ENCODE measurements at places on chromosomes 4 and X.

DNA sequence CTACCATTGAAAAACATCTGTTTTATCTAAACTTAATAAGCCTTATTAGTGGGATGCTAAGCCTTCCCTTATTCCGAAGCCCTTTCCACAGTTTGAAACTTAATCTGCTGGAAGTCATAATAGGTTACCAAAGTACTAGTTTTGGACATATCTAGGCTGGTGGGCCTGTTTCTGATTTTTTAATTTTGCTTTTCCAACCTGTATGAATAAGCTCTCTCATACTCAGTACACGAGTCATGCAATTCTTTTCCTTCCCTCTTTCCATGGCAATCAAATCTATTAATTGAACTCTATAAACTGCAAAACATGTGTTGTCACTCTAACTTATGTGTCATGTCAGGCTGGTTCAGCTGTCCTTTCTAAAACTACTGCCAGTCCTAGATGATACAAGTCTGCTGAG lies 91.0 kb downstream of the AMMECR1 start:
- no peak for DNase-seq

DNA sequence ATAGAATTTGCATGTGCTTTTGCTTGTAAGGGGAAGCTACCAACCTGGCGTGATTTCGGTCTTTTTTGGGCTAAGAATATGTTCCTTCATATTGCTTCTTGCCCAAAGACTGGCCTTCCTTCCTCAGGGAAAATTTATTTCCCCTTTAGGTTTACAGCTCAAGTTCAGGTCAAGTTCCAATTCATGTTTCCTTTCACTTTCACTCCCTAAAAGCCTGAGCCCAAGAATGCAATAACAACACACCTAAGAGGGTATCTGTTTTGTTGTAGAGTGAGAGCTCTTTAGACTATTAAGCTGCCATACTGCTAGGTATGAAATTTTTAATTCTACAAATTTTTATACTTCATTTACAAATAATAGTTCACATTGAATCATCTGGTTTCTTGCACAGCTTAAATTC lies 299.6 kb downstream of the TLL1 start:
- no peak for DNase-seq

DNA sequence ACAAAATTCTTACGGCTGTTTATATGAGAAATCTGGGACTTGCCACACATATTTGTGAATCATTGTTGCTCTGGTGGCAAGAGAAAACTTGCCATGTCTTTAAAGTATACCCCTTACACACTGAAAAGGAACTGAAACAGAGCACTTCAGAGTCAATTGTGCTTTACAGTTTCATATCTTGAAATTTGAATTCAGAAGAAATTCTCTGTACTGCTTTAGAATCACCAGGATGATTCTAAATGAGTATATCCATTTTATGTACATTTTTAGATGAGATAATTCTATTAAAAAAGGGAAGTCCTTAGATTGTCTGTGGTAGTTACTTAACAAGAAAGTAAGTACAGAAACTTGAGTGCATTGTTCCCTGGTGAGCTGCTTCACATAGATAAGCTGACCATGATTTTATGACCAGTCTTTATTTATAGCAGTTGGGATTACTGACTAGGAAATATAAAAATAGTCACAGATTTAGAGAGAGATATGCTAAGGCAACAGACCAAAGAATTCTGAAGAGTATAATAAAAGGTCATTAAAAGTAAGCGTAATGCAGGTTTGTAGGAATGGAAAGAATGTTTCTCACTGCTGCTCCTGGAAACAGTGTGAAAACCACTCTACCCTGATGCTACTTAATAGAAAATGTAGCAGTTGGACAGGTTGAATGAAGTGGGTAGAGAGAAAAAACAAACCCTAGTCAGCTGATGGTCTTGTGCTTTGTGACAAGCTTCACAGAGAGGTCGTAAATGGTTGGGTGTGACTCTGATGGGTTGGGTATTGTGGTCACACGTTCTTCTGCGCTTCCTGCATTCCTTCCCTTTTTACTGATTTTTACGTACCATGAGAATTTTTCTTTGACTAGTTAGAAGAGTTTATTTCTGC lies 41.0 kb downstream of the FNIP2 start:
- no peak for DNase-seq

DNA sequence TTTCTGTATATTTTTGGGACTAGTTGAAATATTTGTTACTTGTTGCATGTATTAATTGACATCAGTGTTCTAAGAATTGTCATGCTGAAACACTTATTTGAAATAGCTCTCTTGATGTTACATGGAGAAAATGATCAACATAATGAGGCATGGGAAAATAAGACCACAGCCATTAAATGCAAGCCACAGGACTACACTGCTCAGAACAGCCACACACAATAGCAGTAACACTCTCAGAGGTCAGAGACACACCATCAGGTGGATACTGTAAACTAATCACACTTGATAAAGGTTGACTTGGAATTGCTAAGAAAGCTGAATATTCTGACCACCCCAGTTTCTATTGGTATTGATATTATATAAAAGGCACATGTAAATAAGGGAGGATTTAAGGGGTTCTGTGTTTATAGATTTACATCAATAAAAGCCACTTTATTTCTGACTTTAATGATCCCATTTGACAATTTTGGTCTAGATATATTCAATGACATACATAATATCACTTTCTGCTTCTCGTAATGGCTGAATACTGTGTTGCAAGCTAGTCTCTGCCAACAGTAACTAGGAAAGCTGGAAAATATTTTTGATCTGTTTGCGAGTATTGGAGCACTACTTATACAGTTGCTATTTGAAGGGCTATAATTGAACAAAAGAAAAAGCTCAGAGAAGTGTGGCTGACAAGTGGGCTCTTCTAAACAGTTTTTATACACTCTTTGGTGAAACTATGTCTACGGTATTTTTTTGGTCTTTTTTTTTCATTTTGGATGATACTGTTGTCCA lies 876.5 kb upstream of the INTU start:
- DNase-seq, result no peak

DNA sequence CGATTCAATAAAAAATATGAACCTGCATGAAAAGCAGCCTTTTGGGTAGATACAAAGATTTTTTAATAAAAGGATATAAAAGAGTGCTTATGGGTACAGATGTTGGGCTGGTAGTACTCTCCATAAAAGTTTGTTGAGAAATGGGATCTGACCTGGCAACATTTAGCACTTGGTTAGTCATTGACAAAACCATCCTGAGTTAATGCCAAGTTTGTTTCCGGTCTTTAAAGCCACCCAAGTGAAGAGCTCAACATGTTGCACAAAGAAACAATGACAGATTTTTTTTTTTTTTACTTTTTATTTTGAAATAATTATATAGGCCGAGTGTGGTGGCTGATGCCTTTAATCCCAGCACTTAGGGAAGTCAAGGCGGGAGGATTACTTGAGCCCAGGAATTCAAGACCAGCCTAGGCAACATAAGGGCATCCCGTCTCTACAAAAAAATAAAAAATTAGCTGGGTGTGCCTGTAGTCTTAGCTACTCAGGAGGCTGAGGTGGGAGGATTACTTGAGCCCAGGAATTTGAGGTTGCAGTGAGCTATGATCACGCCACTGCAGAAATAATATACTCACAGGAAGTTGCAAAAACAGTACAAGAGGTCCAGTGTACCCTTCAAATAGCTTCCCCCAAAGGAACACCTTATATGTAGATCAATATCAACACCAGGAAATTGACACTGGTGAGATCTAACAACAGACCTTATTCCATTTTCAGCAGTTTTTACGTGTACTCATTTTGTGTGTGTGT lies 16.6 kb downstream of the CHST7 start:
- no peak for DNase-seq

DNA sequence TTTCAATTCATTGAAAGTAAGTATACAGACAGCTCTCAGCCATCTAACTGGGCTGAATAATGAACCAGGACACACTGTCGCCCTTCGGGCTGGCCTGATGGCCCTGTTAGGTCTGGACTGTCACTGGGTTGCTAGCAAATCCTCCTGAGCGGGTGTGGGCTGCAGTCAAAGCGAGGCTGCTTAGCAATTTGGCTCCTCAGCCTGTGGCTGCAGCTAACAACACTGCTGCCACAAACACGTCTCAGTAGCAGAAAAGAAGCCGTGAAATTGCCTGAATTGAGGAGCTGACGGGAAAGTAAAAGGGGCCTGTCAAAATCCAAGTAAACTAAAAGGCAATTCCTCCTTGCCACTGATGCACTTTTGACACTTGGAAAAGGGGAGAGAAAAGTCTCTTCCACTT lies 72.8 kb downstream of the SMIM20 start:
- no peak for DNase-seq

DNA sequence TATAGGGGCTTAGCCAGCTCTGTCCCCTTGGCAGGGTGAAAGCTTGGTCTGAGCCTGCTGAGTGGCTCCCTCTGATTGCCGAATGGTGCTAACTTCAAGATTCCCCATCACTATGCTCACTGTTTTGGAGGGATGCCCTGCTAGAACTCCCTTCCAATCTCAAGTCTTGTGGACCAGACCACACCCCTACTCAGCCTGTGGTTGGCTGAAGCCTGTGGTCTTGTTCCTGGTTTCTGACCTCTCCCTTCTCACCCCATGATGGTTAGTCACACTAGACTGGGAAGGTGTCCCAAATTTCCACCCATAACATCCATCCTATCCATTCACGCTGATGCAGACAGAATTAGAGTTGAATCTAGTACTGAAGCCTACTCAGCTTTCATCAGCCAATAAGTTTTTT lies 184.7 kb upstream of the NDP start:
- no peak for DNase-seq

Measured in activated CD8-positive, alpha-beta memory T cell treated with anti-CD3 and anti-CD28 coated beads, Interleukin-2, amount 50 U/mL, for 48 hours (primary cell).